Pons (tissue), 1 donor: ENCODE measurements at places on chromosomes 5 and 9.
A peak's percentile ranks its signal among the peaks of the same experiment; 100 is the strongest.

GRCh38 chr5:96427824-96428223 is 5.2 kb downstream of the PCSK1 start:
- DNase-seq, result no peak

- no peak for DNase-seq
Observed at GRCh38 chr9:80552931-80553330, 981.2 kb downstream of the TLE4 start.

- peak; percentile 62 for DNase-seq
Observed at GRCh38 chr9:136373300-136374182, at the start of gene CARD9. Gene CARD9, minus strand, starts transcription at chr9:136373669. Its CDS starts 1,591 bp downstream, at chr9:136372078.

GRCh38 chr9:73265876-73266275 is 114.2 kb downstream of the ANXA1 start:
- no peak for DNase-seq

GRCh38 chr5:81787474-81788242 is 36.8 kb upstream of the SSBP2 start:
- DNase-seq, result peak; percentile 83

DNA sequence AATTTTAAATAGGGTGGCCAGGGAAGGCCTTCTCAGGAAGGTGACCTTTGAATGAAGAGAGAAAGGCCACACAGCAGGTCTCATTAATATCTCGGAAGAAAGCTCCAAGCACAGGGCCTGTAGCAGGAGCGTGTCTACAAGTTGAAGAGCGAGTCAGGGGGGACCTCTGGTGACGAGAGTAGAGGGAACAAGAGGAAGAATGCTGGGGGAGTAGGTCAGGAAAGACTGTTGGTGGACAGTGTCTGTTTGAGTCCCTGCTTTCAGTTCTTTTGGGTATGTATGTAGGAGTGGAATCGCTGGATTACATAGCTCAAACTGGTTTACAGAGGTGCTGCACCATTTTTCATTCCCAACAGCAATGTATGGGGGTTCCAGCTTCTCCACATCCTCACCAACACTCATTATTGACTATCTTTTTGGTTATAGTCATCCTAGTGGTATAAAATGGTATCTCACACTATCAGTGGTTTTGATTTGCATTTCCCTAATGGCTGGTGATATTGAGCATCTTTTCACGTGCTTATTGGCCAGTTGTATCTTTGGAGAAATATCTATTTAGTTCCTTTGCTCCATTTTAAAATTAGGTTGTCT is 55.8 kb downstream of the NUP214 start:
- no peak for DNase-seq

DNA sequence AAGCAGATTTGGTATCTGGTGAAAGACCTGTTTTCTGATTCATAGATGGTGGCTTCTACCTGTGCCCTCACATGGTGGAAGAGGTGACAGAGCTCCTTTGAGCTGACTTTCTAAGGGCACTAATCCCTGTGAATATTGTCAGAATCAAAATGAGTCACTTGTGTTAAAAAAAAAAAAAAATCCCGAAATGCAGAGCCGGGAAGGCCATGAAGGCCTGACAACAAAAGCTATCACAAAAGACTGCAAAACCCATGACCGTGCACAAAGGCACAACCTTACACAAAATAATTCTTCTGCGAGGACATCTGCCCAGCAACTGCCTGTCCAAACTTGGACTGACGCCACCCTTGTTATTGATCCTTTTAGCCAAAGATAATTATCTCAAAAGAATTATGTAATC is 19.6 kb upstream of the UBTD2 start:
- DNase-seq, result no peak

- no peak for DNase-seq
Observed at GRCh38 chr9:133148199-133149129, 15.2 kb downstream of the GBGT1 start.

- DNase-seq, result no peak
Observed at GRCh38 chr5:119945691-119946090, 316.3 kb downstream of the FAM170A start.

DNA sequence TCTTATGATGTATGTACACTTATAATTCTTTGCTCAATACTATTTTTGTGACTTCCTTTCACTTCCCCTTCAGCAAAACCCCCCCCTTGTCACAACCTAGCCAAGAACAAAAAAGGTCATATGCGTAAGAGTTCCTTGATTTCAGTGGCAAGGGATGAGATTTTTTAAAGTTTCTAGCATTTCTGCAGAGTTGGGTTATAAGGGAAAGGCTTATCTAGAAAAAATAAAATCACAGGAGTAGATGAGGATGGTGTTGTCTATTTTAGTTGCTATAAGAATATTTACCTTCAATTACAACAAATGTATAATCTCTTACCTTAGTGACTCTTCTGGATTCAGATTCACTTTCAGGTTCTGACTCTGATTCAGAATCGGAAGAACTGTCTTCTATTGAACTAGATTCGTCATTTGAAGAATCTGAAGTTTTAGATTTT is 184.6 kb downstream of the AP3B1 start:
- DNase-seq, result no peak

- DNase-seq, result no peak
Observed at GRCh38 chr9:101707721-101708120, 30.7 kb downstream of the GRIN3A start.

GRCh38 chr5:72746736-72747135 is 69.7 kb upstream of the TNPO1 start:
- DNase-seq, result no peak

- no peak for DNase-seq
Observed at GRCh38 chr9:70262366-70262765, 3.6 kb downstream of the SMC5 start.

DNA sequence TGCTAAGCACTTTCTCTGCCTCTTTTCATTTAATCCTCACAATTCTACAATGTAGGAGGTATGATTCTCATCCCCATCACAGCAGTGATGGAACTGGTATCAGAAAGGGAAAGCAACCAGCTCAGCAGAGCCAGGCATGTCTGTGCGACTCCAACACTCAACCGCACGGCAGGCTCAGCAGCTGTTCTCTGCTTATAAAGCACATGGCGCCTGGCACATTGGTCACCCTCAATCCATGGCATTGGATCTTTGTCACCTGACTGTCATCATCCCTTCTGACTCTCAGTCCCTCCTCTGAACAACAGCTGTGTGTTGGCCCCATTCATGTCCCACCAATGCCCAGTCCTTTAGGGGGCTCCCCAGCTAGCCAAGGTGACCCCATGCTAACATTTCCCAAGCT is 45.1 kb upstream of the HAND1 start:
- no peak for DNase-seq

- peak; percentile 31 for DNase-seq
Observed at GRCh38 chr9:105693435-105694189, 729 bp upstream of the TMEM38B start.

DNA sequence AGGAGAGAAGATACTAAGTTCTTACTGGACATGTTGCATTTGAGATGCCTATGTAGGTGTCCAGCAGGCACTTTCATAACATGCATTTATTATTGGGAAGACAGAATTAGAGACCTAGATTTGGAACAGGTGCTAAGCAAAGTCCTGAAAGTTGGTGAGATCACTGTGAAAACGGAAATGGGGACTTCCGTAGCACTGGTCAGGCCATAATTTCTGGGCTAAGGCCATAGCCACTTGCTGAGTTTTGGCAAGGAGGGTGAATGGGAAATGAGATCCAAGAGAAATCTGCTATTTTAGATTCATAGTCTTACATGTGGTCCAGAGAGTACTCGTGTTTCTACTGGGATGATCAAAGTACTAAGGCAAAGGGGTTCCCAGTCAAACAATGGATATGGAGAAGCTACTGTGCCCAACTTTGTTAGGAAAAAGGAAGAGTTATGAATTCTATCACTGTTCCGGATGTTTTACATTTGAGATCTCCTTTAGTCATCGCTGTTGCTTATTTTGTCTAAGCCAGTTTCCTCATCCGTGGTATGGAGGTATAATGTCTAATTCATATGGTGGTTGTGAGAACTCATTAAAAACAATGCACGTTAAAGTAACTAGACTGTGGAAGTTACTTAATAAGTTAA is 33.4 kb downstream of the TEK start:
- no peak for DNase-seq

DNA sequence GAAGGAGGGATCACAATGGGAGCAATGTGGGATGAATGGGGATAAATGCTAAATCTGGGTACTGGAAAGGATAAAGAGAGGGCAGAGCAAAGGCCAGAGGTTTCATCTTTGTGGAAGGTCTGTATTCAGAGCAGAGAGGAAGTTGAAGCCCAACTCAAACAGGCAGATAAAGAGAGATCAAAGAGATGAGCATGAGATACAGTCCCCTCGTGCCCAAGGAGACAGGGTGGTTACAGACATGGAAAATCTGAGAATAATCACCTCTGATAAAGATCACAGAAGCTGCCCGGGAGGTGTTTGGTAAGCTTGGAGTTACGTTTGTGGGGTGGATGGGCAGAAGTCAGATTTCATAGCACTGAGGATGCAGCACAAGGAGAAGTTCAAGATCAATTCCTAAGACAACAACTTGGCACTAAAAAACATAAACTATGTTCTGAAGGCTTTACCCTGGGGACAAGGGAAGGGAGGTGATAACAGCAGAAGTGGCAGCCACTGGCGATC is 459 bp upstream of the ERAP2 start:
- peak; percentile 44 for DNase-seq

DNA sequence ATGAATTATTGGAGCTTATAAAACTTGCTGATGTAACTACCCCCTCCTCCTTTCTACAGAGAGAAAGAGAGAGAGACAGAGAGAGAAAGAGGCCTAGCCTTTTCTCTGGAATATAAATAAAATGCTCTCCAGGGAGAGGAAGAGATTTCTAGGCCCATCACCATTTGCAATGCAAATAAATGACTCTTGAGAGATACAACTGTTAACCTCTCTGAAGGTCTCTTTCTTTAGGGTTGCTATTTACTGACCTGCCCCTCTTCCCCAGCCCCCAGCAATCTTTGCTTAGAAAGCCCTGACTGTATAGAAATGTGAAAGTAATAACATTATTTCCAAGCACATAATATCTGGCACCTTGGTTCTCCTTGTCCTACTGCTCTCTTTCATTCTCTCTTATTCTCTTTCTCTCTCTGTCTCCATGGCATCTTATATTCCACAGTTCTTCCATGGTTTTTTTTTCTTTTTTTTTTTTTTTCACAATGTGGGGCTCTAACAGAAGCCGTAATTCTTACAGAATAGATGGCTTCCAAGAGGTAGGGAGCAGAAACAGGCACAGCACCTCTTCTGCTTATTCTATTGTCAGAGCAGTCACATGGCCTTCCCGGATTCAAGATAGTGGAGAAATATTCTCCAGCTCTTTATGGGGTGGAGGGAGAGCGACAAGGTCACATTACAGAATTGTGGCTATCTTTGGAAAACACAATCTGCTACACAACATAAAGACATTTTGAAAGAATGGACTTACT is 1087.9 kb upstream of the NUDT12 start:
- DNase-seq, result no peak

GRCh38 chr9:136367296-136368145 is 4.0 kb upstream of the DNLZ start:
- no peak for DNase-seq

GRCh38 chr5:122420091-122420490 is 108.1 kb downstream of the SNCAIP start:
- DNase-seq, result no peak

DNA sequence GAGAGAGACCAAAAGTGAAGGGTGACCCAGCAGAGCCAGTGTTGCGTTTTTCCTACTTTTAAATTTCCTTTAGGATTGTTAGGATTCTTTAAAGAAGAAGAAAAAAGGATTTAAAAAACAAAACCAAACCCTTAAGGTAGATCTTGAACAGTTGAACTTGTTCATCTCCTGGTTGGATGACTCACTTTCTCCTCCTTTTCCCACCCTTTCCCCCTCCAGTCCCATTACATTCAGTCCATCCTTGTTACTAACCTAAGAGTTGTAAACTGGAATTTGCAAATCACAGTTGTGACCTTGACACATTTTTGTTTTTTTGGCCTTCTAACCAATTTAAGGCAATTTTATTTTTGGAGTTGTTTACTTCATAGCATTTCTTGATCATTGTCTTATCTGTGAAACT is 289.2 kb downstream of the ARHGAP26 start:
- no peak for DNase-seq

- no peak for DNase-seq
Observed at GRCh38 chr5:173743641-173744343, 127.3 kb upstream of the BOD1 start.

DNA sequence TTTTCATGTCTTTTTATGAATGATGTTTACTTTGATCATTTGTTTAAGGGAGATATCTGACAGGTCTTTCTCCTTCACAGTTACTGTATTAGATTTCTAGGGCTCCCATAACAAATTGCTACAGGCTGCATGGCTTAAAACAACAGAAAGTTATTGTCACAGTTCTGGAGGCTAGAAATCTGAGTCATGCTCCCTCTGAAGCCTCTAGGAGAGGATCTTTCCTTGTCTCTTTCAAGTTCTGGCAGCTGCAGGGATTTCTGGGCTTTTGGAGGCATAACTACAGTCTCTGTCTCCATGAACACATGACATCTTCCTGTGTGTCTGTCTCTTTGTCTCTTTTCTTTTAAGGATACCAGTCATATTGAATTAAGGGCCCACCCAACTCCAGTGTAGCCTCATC is 557.3 kb upstream of the SEMA6A start:
- peak; percentile 65 for DNase-seq

- DNase-seq, result peak; percentile 19
Observed at GRCh38 chr9:136409557-136410455, 608 bp downstream of the ENTR1 start.

GRCh38 chr5:142626786-142627185 is 59.1 kb downstream of the FGF1 start:
- no peak for DNase-seq

- DNase-seq, result peak; percentile 91
Observed at GRCh38 chr9:132372177-132373095, 17.6 kb upstream of the SETX start.

GRCh38 chr9:99919930-99920329 is 13.5 kb downstream of the STX17 start:
- DNase-seq, result no peak
